GM23338 (cell line): ENCODE measurements at places on chromosomes 7 and 10. TPM values are rescaled to one million over a fixed set of nuclear protein-coding genes. Genes with fewer than 3 reads are reported as not detected.

Gene TIAL1
- 103 and 131 TPM in 2 replicates for total RNA-seq

Gene ANXA7
- total RNA-seq = 63.7 and 71.4 TPM in 2 replicates

Gene RHEB
- total RNA-seq = 94.0 and 101 TPM in 2 replicates

Gene CALCR
- total RNA-seq = 1.4 and 1.6 TPM in 2 replicates

Gene SEMA4G
- 7.3 and 8.5 TPM in 2 replicates for total RNA-seq

Gene FOXI2
- 1.1 and 1.3 TPM in 2 replicates for total RNA-seq

Gene ACTA2
- 2.4 and 9.4 TPM in 2 replicates for total RNA-seq

DNA sequence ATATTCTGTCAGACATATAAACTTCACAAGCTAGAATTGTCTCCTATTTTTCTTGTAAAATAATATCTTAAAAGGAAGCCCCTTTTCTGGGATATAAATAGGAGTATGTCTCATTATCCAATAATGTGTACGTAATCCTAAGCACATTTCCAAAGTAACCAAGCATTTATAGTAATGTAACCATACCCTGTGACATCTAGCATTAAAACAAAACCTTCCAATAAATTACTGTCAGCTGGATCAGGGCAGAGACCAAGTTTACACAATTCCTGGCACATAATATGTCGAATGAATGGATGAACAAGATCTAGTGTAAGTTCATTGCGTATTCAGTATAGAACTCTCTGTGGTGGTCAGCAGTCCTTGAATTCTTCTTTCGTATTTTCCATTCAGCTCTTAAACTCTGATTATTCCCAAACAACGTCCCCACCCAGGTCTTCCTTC is 14.3 kb downstream of the CPED1 start:
- no peak for DNase-seq

- no peak for DNase-seq
Observed at GRCh38 chr10:93513091-93513490, 16.7 kb downstream of the CEP55 start.

GRCh38 chr7:84060000-84060399 is 134.6 kb downstream of the SEMA3A start:
- no peak for DNase-seq

DNA sequence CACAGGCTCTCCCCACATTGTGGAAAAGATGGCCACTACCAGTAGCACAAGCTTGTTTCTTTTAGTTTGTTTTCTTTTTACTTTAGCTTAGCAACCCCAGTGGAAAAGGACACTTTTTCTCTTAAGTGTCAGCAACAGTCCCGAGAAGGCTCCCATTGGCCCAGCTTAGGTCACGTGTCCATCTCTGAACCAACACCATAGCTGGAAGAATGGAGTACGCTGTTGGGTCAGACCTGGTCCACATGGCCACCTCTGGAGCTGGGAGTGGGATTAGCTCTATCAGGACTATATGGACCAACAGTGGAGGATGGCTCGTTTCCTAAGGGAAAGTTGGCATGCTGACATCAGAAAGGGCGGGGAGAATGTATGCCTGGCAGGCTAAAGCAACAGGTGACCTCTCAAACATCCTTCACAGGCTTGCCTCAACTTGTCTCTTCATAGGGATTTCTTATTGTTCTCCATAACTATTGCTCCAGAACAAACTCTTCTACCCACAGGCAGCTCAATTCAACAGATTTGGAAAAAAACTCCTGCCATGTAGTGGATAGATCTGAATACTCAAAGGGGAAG is 27.6 kb upstream of the NEUROG3 start:
- no peak for DNase-seq

GRCh38 chr10:75076348-75076747 is 35.1 kb upstream of the SAMD8 start:
- DNase-seq = peak; percentile 48

DNA sequence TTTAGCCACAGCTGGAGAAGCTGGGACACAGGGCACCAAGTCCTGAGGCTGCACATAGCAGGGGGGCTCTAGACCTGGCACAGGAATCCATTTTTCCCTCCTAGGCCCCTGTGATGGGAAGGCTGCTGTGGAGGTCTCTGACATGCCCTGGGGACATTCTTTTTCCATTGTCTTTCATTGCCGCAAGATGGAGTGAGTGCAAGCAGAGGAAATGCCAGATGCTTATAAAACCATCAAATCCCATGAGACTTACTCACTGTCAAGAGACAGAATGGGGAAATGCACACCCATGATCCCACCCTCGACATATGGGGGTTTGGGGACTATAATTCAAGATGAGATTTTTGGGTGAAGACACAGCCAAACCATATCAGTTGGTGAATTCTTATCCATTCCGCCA is 94.7 kb upstream of the FERD3L start:
- DNase-seq = no peak

DNA sequence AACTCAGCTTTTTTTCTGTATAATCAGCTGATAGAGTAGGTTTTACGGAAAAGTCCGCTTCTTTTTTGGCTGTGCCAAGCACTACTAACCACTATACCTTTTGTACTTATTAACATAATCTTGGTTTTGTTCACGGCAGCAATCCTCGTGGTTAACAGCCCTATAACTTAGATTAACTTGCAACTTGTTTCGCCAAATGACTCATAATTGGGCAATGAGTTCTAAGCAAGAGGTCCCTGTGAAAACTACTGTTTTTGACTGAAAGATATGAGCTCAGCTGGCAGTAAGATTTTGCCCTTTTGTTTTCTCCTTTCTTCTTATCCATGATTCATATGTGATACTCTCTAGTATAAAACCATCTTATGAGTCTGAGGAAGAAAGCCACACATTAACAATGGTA is 345.0 kb upstream of the PCDH15 start:
- DNase-seq = no peak

DNA sequence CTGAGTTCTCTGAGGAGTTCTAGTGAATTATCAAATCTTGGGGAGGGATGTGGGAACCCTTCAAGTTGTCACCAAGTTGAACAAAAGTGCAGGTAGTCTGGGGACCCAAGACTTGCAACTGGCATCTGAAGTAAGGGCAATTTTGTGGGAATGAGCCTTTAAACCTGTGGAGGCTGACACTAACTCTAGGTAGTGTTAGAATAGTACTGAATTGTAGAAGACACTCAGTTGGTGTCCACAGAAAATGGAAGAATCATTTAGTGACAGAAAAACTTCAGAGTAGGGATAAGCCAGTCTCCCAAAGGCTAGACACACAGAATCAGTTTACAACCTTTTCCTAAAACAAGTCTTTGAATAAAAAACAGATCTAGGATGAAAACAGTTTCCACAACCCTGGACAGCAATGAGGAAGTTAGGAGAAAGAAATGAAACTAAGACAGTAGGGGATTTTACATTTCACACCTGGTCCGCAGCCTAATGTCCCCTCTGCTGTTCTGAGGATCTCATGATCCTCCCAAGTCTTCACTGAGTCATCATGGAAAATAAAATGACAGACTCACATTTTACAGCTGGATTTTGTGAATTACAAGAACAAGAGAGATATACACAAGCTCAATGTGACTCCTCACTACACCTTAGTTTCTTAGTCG is 23.0 kb upstream of the ING3 start:
- no peak for DNase-seq
